T-helper 17 cell (primary cell): ENCODE measurements at places on chromosomes 6 and 20.

- no peak for DNase-seq
Observed at GRCh38 chr20:42949950-42950349, 239.8 kb downstream of the PTPRT start.

- DNase-seq, result no peak
Observed at GRCh38 chr20:19661717-19662636, 96.1 kb upstream of the RIN2 start.

DNA sequence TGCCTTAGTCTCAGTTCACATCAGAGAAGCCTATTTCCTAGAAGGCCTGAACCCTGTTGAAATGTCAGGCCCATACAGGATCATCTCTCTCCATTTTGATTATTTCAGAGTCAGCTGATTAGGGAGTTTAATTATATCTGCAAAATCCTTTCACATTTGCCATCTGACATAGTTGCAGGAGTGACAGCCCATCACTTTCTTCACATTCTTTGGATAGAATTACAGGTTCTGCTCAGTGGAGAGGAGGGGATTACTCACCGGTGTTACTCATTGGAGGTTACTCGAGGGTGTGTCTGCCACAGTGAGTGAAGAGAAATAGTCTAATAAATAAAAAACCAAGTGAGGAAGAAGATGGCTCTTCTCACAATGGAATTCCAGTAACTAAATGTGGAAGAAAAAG lies 216.8 kb downstream of the TMEM242 start:
- no peak for DNase-seq

- DNase-seq, result no peak
Observed at GRCh38 chr6:63530182-63530581, 42.1 kb upstream of the LOC128125822 start.
